ENCODE measurements at places on chromosomes 1 and 21. TPM values are rescaled to one million over a fixed set of nuclear protein-coding genes. Genes with fewer than 3 reads are reported as not detected.

ATP8B2 gene
- total RNA-seq = 45.9 TPM

LENEP gene
- 0.84 TPM for total RNA-seq

SYT14 gene
- 3.7 TPM for total RNA-seq

PLEKHA6 gene
- 71.5 TPM for total RNA-seq

DIO1 gene
- 1.1 TPM for total RNA-seq

SHISAL2A gene
- total RNA-seq = 0.38 TPM

AQP10 gene
- total RNA-seq = 0.96 TPM

CFHR3 gene
- 0.31 TPM for total RNA-seq

IL10 gene
- total RNA-seq = not detected

GLIS1 gene
- not detected for total RNA-seq

C2CD4D gene
- 1.3 TPM for total RNA-seq

PTPN22 gene
- not detected for total RNA-seq

TEKT2 gene
- 20.2 TPM for total RNA-seq

LCE1A gene
- not detected for total RNA-seq
